Motor neuron (in vitro differentiated cells): ENCODE measurements at places on chromosomes 11 and 22. TPM values are rescaled to one million over a fixed set of nuclear protein-coding genes. Genes with fewer than 3 reads are reported as not detected.
A peak's percentile ranks its signal among the peaks of the same experiment; 100 is the strongest.

SLC16A8 gene
- total RNA-seq: 0.96 and 1.3 TPM in 2 replicates

DNA sequence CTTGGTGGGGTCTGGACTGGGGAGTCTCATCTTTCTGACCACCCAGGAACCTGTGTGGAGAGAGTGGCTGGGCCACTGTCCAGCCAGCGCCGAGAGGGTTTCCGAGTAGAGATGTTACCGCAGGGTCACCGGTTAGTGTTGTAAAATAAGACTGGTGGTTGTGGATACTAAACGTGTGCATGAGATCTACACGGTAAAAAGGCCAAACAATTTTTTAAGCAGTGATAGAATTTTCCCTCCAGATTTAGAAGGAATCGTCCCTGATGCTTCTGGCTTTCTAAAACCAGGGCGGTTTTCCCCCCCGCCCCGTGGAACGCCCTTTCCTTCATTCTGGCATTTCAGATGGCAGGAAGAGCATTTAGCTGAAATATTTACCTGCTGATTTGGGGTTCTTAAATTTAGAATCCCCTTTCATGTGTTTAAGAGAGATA lies 72.6 kb upstream of the PPARA start:
- no peak for ATAC-seq

GRCh38 chr22:40413873-40414272 lies 43.5 kb downstream of the SGSM3 start:
- ATAC-seq: no peak

DNA sequence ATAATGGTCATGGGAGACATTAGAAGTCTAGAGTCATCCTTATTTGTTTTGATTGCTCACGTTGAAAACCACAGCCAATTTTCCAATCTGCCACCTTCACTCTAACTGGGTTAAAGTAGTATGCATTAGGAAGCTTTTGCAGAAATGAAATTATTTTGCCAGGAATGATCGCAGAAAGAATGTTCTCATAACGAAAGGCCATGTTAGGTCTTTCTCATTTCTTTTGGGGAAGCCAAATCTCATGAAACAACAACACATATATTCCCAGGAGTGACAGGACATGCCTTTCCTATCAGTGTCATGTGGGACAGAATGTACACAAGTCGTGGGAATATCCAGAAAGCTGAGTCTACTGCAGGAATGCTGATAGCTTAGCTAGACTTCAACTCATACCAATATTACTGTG lies 386.3 kb downstream of the AASDHPPT start:
- no peak for ATAC-seq

- ATAC-seq: no peak
Measured at GRCh38 chr11:763073-763463, 14.2 kb downstream of the GATD1 start.

- ATAC-seq: no peak
Measured at GRCh38 chr22:28245579-28246224, 326.6 kb upstream of the PITPNB start.

DNA sequence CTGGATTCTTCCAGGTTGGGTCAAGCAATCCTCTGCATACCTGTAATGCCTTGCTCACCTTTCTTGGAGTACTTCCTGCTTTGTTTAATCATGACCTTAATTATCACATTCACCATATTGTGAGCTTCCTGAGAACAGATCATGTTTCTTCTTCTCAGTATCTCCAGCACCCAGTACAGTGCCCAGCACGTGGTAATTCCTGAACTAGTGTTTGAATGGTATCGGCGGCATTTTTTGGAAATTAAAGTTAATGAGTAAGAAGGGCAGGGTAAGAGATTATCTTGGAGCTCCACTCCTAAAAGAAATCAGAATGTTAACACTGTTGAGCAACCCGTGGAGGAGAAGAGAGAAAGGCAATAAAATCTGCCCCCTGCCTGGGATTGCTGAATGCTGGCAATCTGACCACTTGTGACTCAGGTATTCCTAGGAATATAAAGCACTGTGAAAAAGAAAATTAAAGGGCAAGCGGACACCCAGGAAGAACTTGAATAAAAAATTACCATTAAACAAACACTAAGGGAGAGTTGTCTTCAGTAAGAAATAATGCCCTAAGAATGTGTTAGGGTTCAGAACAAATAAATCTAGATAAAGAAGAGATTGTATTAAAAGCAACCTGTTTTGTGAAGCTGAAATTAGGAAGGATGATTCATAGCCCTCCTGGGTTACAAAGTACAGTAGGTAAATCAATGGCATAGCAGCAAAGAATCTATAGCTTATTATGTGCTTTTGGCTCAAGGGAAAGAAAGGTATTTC lies 92.9 kb downstream of the PDHX start:
- ATAC-seq: peak; percentile 18

C11orf91 gene
- not detected in 2 replicates for total RNA-seq

DNA sequence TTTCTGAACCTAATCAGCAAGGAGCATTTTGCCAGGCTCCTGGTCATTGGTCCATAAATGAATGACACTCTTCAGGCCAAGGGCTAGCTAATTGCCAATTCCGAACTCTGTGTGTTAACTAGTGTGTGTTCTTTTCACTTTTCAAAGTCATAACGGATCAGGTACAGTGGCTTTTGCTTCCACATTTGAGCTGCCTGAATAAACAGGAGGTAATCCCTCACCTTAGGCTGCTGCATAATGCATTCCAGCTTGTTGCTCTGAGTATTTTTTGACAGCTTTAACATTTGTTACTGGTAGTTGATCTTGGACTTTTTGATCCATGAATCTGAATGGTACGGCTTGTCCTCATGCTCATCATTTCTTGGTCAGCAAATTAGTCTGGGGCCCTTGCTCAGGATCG lies 485.1 kb downstream of the CNTN5 start:
- no peak for ATAC-seq
